ENCODE measurements at places on chromosomes 6 and 20.

- DNase-seq: no peak
These were observed at the start of gene FLRT3 for GRCh38 chr20:14337400-14338171. TSS of gene FLRT3 (minus strand) at chr20:14337612. CDS start at chr20:14327506, 10,106 bp downstream.

- no peak for DNase-seq
These were observed 760 bp upstream of the IBTK start for GRCh38 chr6:82248273-82248735.

- DNase-seq: no peak
These were observed 38.9 kb upstream of the STMND1 start for GRCh38 chr6:17062871-17063440.

DNA sequence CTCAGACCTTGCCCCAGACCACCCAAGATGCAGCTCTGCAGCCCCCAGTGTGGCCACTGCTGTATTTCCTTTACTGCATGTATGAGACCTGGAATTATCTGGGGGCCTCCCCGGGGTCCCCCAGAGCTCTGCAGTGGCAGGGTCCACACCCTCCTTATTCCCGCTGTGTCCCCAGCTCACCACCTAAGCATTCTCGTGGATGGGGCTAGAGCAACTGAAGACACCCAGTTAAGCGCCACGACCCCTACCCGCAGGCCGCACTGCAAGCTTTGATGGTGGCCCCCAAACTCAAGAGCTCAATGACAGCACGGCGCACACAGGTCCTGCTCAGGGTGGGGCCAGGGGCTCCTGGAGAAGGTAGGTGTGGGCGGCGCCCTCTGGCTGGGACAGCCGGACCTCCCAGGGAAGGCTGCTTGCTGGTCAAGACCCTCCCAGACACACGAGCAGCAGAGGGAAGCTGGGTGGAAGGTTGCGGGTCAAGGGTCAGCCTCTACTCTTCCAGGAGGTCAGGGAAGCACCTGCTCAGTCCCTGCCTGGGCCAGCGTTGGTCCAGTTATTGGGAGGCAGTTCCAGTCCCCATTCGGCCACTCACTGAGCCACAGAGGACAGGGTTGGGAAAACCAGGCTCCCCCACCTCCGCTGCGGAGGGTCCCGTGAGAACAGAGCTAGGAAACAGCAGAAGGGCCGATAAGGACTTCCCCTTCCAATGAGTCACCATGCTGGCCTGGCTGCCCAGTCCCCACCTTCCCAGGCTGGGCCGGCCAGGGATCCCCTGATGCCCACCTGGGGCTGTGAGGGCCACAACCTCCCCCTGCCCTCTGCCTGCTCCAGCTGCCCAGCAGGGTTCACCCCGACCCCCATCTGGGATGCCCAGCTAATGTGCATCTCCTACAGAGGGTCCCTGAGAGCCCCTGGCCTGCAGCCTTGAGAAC is 2.9 kb downstream of the LAMA5 start:
- no peak for DNase-seq

GRCh38 chr6:32833664-32834063 is 4.9 kb downstream of the TAP2 start:
- no peak for DNase-seq

DNA sequence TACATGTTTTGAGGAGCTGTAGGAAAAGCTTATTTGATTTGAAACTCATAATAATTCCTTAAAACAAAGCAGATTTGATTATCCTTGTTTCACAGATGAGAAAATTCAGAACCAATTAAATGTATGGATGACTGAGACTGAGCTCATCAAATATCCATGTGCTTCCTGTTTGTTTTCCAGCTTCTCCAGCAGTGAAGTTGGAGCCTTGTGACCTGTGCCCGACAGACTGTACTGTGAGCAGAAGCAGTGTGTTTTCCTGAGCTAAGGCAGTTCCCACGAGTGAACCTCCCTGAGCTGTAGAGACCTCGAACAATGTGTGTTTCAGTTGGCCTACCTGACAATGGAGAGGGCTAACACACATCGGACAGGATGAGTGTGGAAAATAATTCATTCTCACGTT is 599.5 kb upstream of the NRSN1 start:
- DNase-seq: no peak

- DNase-seq: no peak
These were observed 162.4 kb upstream of the QKI start for GRCh38 chr6:163252061-163252591.

GRCh38 chr6:134454794-134455193 is 136.9 kb upstream of the SGK1 start:
- no peak for DNase-seq

GRCh38 chr20:46712056-46712636 is 2.7 kb downstream of the SLC2A10 start:
- no peak for DNase-seq
